Effector CD8-positive, alpha-beta T cell (primary cell): ENCODE measurements at places on chromosomes 3 and 15.

DNA sequence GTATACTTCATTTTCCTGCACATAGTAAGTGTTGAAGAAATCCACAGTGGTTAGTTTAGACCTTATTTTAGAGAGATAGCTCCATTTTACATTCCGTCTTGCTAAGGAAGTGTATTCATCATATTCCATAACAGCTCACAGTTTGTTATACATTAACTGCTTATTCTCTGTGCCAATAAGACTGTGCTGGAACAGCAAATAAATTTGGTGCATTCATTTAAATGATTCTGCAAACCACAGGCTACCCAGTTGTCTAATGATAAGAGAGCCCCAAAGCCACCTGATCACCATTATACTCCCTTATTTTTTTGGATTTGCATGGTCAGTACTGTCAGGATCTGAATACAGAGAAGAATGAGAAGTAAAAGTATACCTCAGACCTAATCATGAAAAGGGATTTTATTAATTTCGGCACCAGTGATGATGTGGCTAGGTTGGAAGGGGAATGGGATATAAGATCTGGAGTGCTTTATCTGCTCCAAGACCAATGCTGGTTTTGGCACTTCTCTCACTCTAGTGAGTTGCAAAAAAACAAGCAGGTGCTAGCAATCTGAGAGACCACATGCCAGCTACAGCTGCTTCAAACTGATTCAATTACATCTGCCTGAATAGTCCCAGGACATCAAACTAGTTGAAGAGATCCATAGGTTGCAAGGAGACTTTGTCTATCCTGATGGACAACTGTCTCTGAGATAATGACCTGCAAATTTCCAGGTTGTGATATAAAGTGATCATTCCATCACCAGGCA, 254.8 kb downstream of the ZBTB20 start:
- DNase-seq = no peak

GRCh38 chr15:20356444-20356910, 185.1 kb downstream of the GOLGA6L6 start:
- no peak for DNase-seq

- no peak for DNase-seq
These were observed 1.7 kb upstream of the TGM5 start for GRCh38 chr15:43268111-43269105.

DNA sequence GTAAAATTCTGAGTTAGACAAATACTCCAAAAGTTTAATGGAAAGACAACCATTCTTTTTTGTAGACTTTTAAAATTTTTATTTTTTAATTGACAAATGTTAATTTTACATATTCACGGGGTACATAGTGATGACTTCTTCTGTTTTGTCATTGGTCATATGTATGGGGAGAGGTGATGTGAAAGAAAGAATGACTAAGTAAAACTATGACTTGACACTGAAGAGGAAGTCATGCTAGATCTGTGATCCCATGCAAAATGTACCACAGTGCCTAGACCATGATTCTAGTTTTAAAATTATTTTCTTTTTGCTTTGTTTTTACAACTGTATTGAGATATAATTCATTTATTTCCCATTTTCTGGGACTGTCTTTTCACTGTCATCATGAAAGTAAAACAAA, 281.6 kb downstream of the MBNL1 start:
- DNase-seq = no peak

- DNase-seq = no peak
These were observed 405.9 kb downstream of the SOX2 start for GRCh38 chr3:182117583-182117982.

GRCh38 chr3:43012174-43012573, 33.1 kb downstream of the GASK1A start:
- DNase-seq = no peak

- DNase-seq = no peak
These were observed 68.7 kb upstream of the NMNAT3 start for GRCh38 chr3:139746481-139746880.

GRCh38 chr15:87938031-87938430, 318.5 kb downstream of the NTRK3 start:
- DNase-seq = no peak

GRCh38 chr15:98914626-98915025, 93.0 kb downstream of the PGPEP1L start:
- no peak for DNase-seq

DNA sequence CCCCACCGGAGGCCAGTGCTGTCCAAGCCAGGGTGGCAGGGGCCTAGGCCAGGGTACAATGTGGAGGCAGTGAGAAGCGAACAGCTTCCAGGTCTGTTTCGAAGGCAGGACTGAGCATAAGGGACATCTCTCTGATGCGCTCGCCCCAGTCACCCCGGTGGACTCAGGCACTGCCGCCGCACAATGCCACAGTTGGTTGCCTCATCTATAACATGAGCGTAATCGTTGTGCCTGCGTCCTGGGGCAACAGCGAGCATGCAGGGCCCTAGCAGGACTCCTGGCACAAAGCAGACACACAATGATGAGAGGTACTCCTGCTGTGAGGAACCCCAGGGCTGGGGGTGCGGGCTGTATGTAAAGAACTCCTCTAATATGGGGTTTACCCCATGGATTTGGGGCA, 14.1 kb downstream of the HRH1 start:
- no peak for DNase-seq

DNA sequence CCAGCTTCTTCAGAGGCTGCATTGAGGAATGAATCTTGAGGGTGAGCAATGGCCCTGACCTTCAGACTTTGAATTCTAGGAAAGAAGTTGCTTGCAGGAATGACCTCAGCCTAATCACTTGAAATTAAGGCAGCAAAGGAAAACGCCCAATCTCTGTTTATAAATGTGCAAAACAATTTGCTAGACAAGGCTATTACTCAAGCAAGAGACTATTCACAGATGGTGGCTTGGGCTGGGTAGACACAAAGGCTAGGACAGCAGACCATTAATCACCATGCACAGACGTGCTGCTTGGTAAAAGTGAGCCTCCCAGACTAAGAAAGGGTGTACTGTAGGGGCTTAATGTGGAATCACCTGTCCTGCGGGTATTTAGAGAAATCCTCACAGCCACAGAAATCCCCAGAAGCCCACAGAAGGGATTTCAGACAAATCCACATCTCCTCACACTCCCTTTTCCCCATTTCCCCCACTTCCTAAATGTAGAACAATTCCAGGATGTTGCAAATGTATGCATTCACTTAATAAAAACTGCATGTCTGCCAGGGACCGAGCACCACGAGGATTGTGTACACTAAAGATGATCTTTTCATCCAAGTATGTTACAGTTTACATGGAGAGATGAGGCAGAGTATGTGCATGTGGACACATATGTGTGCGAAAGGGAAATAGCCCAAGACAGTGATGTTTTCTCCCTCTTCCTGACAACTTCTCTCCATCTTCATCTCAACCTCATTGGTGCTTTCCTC, 259.5 kb downstream of the THSD4 start:
- no peak for DNase-seq

DNA sequence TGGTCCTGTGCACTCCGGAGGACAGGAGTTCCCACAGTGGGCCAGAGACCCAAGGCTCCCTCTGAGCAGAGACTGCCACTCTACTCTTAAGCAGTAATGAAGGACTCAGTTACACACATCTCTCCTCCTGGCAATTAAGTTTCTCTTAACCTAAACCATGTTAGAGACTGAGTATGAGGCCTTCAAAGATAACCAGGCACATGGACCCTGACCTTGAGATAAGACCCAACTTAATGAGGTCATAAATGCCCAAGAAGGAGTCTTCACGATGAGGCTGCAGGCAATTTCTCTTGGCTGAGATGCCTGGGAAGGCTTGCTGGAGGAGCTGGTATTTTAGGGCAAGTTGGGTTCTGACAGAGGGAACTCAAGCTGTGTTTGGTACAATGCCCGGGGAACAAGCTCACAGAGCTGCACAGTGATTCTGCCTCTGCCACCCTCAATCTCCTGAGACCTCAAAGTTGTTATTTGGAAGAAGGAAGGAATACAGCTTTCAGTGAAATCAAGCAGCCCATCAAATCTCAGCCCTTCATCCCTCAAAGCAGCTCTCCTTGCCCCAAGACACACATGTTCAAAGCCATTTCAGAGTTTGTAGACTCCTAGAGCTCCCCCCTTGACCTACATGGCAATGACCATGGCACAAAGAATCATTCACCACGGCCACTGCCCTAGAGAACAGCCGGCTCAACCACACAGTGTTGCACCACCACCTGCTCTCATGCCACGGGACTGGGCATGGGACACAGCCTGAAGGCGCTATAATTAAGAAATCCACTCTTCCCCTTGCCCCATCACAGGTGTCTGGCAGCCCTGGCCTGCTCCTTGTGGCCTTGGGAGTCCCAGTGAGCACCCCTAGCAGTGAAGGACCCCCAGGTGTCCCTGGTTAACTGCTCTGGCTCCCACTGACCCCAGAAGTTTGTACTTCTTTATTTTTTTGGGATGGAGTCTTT, 7.1 kb downstream of the RMDN3 start:
- DNase-seq = no peak

- no peak for DNase-seq
These were observed 55.7 kb upstream of the GATA2 start for GRCh38 chr3:128548426-128549282.

DNA sequence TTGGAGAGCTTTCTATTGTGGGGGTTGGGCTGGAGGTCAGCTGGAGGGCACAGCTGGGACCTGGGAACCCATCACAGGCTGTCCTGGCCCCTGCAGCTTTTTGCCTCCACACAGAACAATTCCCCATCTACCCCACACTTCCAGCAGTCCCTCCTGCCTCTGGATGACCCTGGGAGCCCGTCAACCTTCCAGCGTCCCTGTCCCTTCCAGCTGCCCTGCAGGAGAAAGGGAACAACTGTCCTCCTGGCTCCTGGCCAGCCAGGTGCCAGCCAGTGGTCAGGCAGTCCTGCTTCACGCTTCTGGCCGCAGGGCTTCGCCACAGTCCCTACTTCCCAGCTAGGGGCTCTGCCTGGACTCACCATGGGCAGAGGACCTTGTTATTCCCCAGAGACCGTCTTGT, 27.2 kb downstream of the LINGO1 start:
- DNase-seq = no peak

DNA sequence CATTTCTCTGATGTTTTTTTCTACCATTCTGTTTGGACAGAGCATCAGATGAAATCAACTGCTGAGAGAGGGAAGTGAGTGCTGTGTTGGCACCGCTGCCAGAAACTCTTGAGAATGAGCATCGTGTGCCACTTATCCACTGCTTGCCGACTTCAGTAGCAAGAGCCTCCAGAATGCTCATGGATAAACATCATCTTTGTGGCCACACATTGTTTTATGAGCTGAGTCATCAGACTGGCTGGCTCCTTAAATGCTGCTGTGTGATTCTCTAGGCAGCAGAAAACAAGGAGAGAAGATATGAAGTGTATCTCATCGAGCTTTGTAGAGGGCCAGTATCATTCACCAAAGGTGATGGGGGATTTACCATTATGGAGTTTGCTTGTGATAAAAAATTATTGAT, 3.4 kb upstream of the DOCK3 start:
- no peak for DNase-seq

DNA sequence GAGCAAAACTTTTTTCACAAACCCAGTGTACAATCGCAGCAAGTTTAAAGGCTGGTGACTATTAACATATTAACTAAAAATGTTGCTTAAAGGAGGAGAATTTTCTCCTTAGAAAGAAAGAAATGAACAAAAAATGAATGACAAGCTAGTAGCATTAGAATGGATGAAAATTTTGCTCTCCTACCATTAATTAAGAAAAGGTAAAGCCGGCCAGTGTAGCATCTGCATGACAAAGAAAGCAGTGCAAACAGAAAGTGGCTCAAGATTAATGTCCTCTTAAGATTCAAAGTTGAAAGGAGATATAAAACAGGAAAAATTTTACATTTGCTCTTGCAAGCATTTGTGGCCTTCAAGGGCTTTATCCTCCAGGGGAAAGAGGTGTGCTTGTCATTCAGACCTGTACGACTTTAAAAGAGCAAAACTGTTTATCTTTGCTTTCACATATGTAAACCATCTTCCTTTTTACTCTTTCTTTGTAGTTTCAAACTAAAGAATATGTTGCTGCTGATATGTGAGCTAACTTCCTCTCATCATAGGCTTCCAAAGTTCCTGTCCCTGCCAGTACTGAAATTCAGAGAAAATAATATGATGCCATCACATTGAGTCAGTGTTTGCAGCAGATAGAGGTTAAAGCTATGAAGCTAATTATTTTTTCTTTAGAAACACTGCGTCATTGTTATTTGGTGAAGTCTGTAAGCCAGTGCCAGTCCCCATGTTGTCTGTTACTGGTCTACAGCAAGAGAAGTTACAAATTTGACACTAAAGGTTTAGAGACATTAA, 439.1 kb upstream of the GRM7 start:
- DNase-seq = no peak

DNA sequence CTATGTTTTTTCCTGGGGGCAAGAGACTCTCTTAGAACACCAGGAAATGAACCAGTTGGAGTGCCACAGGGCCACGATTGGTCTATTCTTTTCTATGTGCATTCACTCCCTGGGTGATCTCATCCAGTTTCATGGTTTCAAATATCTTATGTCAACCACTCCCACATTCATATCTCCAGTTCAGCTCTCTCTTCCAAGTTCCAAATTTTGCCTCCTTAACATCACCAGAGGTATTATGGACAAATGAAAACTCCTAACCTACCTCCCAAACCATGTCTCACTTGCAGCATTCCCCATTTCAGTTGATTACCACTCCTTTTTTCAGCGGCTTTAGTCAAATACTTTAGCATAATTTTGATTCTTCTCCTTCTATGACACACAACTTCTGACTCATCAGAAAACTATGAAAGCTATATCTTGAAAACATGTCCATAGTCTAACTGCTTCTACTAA, 203.1 kb upstream of the SEMA6D start:
- DNase-seq = no peak

GRCh38 chr3:85571835-85572234, 613.0 kb downstream of the CADM2 start:
- DNase-seq = no peak

GRCh38 chr3:12964711-12965612, 108.3 kb downstream of the IQSEC1 start:
- no peak for DNase-seq

GRCh38 chr15:78873793-78874765, 1.4 kb downstream of the MORF4L1 start:
- DNase-seq = peak; percentile 25
